ENCODE measurements at places on chromosomes 7 and 10.

DNA sequence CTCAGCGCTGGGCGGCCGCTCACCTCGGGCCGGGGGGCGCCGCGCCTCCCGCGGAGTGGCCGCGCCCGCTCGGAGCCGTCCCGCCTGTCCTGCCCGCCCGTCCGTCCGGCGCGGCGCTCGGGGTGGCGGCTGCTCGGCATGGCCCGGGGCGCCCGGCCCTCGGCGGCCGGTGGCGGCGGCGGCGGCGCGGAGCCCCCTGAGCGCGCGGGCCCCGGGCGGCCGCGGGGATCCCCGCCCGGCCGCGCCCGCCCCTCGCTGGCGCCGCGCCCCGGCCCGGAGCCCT lies 338 bp downstream of the SDK1 start:
- no peak for DNase-seq

DNA sequence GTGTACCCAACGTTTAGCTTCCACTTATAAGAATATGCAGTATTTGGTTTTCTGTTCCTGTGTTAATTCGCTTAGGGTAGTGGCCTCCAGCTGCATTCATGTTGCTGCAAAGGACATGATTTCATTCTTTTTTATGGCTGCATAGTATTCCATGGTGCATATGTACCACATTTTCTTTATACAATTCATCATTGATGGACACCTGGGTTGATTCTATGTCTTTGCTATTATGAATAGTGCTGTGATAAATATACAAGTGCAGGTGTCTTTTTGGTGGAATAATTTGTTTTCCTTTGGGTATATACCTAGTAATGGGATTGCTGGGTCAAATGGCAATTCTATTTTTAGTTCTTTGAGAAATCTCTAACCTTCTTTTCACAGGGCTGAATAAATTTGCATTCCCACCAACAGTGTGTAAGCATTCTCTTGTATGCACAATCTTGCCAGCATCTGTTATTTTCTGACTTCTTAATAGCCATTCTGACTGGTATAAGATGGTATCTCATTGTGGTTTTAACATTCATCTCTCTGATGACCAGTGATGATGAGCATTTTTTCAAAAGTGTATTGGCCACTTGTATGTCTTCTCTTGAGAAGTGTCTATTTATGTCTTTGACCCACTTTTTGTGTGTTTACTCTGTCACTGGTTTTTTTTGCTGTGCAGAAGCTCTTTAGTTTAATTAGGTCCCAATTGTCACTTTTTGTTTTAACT lies 72.5 kb upstream of the CC2D2B start:
- DNase-seq = no peak

DNA sequence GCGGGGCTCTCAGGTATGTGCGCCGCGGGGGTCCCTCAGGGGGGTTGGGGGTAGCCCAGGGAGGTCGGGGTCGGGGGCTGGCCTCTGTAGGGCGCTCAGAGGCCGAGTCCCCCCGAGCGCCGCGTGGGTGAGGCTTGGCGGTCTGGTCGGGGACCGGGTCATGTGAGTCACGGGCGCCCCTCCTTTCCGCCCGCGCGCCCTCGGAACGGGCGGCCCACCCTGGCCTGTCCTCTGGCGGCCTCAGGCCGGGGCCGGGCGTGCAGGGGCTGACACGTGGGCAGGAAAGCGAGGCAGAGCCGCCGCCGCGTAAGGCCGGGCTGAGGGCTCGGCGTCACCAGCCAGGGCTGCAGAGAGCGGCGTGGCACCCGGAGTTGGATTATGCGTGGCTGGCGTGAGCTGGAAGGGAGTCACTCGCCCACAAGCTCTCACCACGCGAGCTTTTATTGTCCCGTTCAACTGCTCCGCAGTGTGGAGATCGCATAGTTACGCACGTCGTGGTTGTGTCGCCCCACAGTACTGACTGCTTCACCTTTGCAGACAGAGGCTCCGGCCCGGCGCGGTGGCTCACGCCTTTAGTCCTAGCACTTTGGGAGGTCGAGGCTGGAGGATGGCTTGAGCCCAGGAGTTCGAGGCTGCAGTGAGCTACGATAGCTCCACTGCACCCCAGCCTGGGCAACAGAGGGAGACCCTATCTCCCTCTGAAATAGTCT lies 385 bp downstream of the SHLD2 start:
- DNase-seq = peak; percentile 36

- no peak for DNase-seq
Observed at GRCh38 chr10:14584661-14585060, 190.0 kb downstream of the FAM107B start.

GRCh38 chr10:70804421-70804808 lies 11.3 kb upstream of the SGPL1 start:
- no peak for DNase-seq

DNA sequence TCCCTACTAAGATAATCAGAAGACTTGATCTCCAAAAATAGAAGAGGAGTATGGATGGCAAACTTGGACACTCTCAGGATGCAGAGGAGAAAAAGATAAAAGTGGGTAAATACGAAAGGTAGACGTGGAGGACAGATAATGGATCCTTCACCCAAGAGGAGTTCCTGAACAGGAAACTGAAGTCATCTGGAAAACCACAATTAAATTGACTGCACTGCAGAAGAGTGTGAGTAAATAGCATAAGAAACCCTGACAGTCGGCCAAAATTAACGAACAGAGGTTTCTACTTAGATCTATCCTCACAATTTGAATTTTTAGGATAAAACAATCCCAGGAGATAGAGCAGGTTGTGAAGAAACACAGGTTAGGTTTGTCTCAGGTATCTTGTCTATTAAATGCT lies 70.5 kb downstream of the SDK1 start:
- no peak for DNase-seq

DNA sequence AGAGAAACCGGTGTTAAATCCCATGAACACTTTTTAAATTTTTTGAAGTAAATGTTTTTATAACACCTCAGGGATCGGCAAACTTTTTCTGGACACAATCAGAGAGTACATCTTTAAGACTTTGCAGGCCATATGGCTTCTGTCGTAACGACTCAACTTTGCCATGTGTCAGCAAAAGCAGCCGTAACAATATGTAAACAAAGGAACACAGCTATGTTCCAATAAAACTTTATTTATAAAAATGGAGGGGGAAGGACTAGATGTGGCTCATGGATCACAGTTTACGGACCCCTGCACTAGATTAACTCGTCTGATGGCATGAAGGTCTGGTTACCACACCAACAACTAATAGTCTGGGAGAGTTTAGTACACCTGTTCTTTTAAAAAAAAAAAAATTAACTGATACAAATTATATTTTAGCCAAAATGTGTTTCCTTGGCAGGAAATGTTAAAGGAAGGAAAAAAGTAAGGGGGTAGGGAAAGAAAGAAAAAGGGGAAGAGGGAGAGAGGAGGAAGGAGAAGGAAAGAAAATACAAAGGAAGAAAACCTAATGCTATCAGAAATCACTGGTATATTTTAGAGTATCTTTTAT lies 50.2 kb downstream of the ABI1 start:
- no peak for DNase-seq

- no peak for DNase-seq
Observed at GRCh38 chr10:124939290-124939689, 2.6 kb upstream of the ZRANB1 start.

DNA sequence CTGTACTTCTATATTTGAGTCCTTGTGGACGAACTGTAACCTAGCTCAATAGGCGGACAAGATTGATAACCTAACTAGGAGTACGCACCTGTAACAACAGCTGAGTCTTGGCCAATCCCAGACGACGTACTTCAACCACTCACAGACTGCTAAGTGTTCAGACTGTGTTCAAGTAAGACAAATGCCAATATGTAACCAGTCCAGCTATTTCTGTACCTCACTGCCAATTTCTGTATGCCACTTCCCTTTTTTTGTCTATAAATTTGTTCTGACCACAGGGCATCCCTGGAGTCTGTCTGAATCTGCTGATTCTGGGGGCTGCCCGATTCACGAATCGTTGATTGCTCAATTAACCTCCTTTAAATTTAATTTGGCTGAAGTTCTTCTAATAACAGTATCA lies 32.2 kb downstream of the HACD1 start:
- no peak for DNase-seq

- DNase-seq = no peak
Observed at GRCh38 chr7:152340161-152340560, 95.6 kb downstream of the KMT2C start.

- DNase-seq = no peak
Observed at GRCh38 chr7:81626008-81626407, 143.8 kb downstream of the HGF start.

DNA sequence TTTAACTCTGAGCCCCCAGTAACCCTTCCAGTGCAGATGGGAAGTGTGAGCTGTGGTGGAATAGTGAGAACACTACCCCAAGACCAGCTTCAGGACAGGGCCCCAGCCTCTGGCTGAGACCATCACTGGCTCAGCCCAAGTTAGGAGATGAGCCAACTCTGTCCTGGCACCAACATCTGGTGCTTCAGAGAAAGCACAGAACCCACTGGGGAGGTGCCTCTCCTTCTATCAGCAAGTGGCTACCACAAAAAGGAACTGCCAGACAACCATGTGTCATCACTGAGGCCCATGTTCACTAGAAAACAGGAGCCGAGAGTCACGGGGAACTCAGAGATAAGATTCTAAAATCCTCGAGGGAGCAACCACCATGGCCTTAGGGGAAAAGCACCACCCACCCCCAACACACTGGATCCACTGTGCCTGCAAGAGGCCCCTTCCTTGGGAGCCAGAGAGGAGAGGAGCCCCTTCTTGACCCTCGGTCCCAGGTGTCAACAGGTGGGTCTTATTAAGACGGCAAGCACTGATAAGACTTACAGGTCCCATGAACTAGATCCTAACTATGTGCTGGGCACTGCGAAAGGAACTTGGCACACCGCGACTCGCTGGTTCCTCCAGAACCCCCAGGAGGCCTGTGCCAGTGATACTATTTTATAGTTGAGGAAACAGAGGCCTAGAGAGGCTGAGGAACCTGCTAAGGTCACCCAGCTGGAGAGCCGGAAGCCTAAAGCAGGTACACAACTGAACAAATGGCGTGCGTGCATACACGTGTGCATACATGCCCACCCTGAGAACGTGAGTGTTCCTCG lies 102.7 kb downstream of the FAM53B start:
- DNase-seq = no peak

- no peak for DNase-seq
Observed at GRCh38 chr10:126857178-126857806, 47.9 kb upstream of the DOCK1 start.

DNA sequence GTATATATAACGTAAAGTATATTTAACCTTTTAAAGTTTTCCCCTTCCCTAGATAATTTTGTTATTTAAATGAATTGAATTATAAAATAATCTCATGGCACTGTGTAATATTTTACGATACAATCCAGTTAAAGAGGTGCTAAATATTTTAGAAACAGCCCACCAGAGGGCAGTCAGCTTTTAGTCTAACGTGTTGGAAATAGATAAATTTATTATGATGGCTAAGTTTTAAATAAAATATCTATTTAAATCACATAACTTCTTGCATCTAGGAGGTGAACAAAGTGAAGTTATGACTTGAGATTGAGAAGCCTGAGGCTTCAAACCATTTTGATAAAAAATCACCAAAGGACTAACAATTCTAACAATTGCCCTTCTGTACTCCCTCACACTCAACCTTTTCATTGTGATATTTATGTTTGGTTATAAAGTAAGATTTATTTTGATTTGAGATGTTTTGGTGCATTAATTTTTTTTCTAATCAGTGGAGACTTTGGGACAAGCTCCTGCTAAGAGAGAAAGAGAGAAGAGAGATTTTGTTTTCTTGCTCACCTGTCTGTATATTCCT lies 171.5 kb upstream of the SP4 start:
- peak; percentile 29 for DNase-seq

DNA sequence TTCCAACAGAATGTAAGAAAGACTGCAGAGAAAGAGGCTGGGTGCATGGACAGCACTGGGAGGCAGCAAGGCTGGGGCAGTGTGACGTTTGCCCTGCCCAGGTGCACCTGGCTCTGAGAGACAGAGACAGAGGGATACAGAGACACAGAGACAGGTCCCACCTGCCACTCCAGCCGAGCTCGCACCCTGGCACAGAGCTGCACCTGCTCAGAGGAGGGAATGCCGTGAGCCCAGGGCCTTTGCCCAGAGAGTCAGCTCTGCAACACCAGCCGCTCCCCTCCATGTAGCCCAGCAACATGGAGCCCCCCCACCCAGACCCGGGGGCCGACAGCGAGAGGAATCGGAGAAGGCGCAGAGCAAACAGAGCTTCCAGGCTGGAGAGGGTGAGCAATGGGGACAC lies 35.3 kb upstream of the PROSER2 start:
- DNase-seq = no peak

DNA sequence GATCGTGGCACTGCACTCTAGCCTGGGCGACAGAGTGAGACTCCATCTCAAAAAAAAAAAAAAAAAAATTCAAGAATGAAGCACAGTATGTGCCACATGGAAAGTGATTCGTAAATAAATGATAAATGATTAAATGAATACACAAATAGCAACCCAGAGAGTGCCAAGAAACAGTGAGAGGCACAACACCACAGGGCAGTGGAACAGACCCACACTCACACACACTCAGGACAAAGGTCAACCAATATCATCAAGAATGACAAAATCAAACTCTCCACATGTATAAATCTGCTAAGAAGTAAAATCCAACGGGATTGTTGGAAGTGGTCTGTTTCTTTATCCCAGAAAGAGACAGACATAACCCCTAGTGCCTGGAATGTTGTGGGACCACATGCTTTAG lies 77.4 kb downstream of the HTR7 start:
- no peak for DNase-seq

DNA sequence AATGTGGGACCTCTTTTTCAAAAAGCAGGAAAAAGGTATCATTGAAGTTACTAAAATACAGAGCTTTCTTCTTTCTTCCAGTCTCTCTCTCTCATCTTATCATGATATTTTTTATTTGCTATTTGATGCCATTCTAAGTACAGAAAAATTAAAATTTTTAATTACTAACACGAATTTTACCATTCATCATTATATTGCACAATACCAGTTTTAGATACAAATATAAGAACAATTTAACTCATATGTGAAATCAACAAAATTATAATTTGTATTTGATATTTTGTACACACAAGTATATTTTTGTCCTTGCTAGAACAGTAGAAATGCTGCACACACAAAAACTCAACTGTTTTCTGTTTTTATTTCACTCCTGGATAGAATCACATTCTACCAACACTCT lies 112.2 kb downstream of the OAT start:
- DNase-seq = no peak

- no peak for DNase-seq
Observed at GRCh38 chr7:4226524-4226882, 455.6 kb upstream of the FOXK1 start.

DNA sequence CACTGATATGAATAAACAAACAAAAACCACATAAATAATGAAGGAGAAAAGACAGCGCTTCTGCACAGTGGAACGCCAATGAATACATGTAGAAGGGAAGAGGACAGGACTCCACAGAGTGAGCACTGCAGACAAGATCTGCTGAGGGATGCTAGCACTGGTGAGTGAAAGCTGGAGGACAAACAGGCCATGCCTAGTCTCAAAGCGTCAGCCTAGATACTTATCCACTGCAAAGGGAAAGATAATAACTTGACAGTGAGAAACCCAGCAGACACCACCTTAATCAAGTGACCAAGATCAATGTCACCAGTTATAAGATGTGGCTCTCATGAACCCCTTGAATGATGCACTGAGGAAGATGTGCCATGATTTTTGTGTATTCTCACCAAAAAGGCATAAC lies 227.6 kb downstream of the SKAP2 start:
- no peak for DNase-seq

GRCh38 chr7:97506728-97507127 lies 225.2 kb upstream of the TAC1 start:
- no peak for DNase-seq

Data from NCI-H1436 (cell line).